ENCODE measurements at places on chromosomes 3 and 15. TPM values are rescaled to one million over a fixed set of nuclear protein-coding genes. Genes with fewer than 3 reads are reported as not detected.

- H3K4me1 ChIP-seq: peaks cover 43% of the 10 kb centered on the region
- H3K4me3 ChIP-seq: no peak overlapping the region
- no peaks in the 10 kb centered on the region for H3K36me3 ChIP-seq
- H3K27me3 ChIP-seq: no peaks in the 10 kb centered on the region
- H3K27ac ChIP-seq: peak overlapping the region; percentile 2
- DNase-seq: no peak
These were observed 155.2 kb upstream of the EOMES start for GRCh38 chr3:27877061-27878013.

GRCh38 chr3:71262364-71263265 is 320.9 kb downstream of the FOXP1 start:
- no peaks in the 10 kb centered on the region for H3K36me3 ChIP-seq
- peaks cover 32% of the 10 kb centered on the region for H3K4me1 ChIP-seq
- no peak overlapping the region for H3K27ac ChIP-seq
- no peaks in the 10 kb centered on the region for H3K27me3 ChIP-seq
- peak overlapping the region; percentile 8 for H3K4me3 ChIP-seq

GRCh38 chr15:32908135-32908801 is 190.5 kb downstream of the GREM1 start:
- no peaks in the 10 kb centered on the region for H3K4me1 ChIP-seq
- DNase-seq: no peak
- H3K27ac ChIP-seq: no peak overlapping the region

DNA sequence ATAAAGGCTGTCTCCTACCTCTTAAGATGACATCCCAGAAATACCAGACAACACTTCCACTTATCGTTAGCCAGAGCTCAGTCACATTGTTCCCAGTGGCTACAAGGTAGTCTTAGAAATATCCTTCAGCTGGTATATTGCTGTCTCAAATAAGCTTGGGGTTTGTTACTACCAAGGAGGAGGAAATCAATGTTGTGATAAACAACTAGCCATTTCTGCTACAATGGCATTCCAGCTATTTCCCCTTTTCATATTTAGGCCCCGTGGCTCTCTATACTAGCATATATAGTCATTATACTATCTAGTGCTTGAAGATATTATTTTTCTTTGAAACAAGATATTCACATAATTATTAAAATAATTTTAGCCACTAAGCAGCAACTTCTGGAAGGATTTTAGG is 56.5 kb downstream of the VPS8 start:
- DNase-seq: no peak
- H3K4me3 ChIP-seq: no peak overlapping the region
- H3K27me3 ChIP-seq: no peaks in the 10 kb centered on the region
- no peak overlapping the region for H3K27ac ChIP-seq
- H3K36me3 ChIP-seq: peaks cover 34% of the 10 kb centered on the region

DNA sequence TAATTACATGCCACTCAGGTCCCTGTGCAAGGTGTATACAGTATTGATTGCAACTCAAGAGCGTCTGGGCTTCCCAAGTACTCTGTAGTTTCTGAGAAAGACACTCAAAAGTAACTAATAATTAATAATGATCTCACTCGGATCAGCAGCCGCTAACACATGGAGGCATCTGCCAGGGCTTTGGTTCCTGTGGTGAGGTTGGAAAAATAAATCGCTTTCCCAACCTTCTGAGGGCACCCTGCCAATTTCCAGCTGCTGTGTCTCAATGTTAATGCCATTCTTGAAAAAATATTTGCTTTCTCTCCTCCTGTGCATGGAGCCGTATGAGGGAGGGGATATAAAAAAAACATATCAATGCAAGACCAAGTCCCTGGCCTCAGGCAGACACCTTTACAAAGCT is 116.5 kb upstream of the SLC2A2 start:
- H3K27me3 ChIP-seq: no peaks in the 10 kb centered on the region
- no peaks in the 10 kb centered on the region for H3K4me1 ChIP-seq
- DNase-seq: no peak
- peaks cover 5% of the 10 kb centered on the region for H3K36me3 ChIP-seq

DNA sequence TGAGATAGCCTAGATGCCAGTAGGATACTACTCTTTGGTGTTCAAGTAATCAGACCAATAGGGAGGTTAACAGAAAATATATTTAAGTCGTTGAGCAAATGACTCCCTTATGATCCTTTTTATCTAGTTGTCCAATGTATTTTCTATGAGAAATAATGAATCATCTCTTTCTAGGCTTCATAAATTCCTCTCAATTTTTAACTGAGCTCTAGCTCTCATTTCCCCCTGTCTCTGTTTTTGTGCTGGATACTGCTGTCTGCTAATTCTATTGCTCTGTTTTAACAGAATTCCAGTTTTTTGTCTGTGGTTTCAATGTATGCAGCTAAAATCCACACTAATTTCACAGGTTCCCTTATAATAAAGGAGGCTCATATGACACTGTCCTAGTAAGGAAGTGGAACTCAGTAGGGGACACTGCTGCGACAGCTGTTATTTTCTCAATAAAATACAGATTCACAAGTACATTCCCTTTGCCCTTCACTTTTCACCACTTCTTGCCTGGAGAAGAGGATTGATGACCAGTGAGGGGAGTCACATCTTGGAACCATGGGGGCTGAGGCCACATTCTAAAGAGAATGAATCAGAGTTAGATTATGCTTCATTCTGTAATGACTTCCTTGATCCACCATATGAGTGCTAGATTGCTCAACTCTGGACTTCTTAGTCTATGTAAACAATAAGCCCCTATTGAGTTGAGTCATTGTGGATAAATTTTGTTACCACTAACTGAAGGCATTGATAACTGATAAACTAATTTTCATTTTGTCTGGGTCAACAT is 558.7 kb upstream of the KCNMB2 start:
- H3K4me3 ChIP-seq: no peak overlapping the region
- no peaks in the 10 kb centered on the region for H3K36me3 ChIP-seq

DNA sequence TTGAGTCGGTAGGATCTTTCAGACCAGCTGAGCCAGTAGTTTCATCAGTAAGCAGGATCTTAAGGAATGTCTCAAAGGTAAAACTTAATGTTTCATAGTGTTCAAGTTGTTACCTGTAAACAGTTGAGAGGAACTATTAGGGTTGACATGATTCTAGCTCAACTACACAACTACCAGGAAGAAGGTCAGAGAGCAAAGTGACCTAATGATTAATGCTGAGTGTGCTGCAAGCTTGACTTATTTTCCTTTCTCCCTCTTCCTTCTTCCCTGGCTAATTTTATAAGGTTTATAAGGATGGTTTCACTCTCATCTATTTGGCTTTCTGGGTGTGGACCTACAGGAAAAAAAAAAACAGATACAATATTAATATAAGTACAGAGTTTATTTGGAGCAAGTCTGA is 30.2 kb upstream of the LHFPL4 start:
- no peak for DNase-seq
- no peaks in the 10 kb centered on the region for H3K4me1 ChIP-seq
- H3K27ac ChIP-seq: no peak overlapping the region

The SLC7A14 gene
- not detected for total RNA-seq

The IL5RA gene
- total RNA-seq: not detected
